SJSA1 (cell line): ENCODE measurements at places on chromosomes 11 and 22. TPM values are rescaled to one million over a fixed set of nuclear protein-coding genes. Genes with fewer than 3 reads are reported as not detected.

The SLC22A12 gene
- total RNA-seq, result not detected in 2 replicates

- DNase-seq, result no peak
- no peaks in the 10 kb centered on the region for H3K27me3 ChIP-seq
- H3K4me3 ChIP-seq, result no peak overlapping the region
These were observed 111.8 kb upstream of the TMEM45B start for GRCh38 chr11:129703846-129704245.

The PKNOX2 gene
- not detected in 2 replicates for total RNA-seq

GRCh38 chr11:59425131-59425530 is 1.1 kb downstream of the OR5A2 start:
- H3K27ac ChIP-seq, result no peak overlapping the region
- no peak overlapping the region for H3K4me3 ChIP-seq
- DNase-seq, result no peak
- H3K4me1 ChIP-seq, result no peaks in the 10 kb centered on the region
- H3K27me3 ChIP-seq, result peaks cover 3% of the 10 kb centered on the region
- no peaks in the 10 kb centered on the region for H3K36me3 ChIP-seq

GRCh38 chr11:72629266-72629665 is 45.0 kb downstream of the PDE2A start:
- H3K27ac ChIP-seq, result no peak overlapping the region
- H3K4me1 ChIP-seq, result no peaks in the 10 kb centered on the region
- H3K27me3 ChIP-seq, result no peaks in the 10 kb centered on the region

DNA sequence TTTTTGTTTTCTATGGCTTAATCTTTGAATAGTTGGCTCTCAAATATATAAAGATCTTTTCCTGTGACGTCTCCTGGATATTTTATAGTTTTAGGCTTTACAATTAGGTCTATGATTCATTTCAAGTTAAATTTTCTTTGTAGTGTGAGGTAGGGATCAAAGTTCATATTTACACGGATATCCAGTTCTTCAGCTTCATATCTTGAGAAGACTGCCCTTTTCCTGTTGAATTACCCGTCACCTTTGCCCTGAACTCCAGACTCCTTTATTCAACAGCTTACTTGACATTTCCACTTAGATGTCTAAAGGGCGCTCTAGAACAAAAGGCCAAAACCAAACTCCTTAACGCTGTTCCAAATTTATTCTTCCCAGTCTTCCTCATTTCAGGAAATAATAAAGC is 51.7 kb downstream of the TTC17 start:
- no peaks in the 10 kb centered on the region for H3K4me1 ChIP-seq
- no peaks in the 10 kb centered on the region for H3K27me3 ChIP-seq
- DNase-seq, result no peak
- H3K4me3 ChIP-seq, result no peak overlapping the region
- peaks cover 68% of the 10 kb centered on the region for H3K36me3 ChIP-seq
- no peak overlapping the region for H3K27ac ChIP-seq

DNA sequence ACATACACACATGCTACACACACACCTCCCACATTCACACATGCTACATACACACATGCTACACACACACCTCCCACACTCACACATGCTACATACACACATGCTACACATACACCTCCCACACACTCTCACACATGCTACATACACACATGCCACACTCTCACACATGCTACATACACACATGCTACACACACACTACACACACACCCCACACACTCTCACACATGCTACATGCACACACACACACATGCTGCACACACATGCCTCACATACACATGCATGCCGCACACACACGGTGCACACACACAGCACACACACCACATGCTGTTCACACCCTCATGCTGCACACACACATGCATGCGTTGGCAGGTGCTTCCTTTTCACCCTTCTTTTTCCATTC is 495.4 kb downstream of the NTM start:
- no peaks in the 10 kb centered on the region for H3K27me3 ChIP-seq
- no peaks in the 10 kb centered on the region for H3K4me1 ChIP-seq
- H3K27ac ChIP-seq, result no peak overlapping the region
- H3K4me3 ChIP-seq, result no peak overlapping the region
- DNase-seq, result no peak
- no peaks in the 10 kb centered on the region for H3K36me3 ChIP-seq

DNA sequence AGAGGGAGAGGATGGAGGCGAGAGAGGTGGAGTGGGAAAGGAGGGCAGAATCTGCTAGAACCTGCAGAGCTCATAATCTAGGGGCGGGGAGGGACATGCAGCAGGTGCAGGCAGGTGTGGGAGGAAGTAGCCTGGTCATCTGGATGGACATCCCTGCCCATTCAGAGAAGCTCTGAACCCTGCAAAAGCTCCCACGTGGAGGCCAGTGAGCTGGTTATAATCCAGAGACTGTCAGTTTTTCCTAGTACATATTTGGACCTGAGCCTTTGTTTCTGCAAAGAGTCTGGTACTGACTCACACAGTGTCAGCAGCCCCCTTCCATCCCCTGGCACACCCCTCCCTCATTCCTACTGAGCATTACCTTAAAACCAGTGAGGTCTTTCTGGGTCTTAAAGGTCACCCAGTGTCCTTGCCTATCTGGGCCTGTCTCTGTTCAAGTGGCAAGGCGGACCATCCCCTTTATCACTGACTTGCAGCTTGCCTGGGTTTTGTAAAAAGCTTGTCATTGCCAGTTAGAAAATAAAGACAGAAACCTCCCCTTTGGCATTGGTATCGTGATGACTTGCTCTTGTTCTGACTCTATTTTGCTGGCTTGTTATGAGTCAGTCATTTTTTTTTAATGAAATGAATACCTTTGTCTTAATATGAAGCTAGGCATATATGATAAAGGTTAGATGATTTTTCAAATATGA is 26.1 kb downstream of the PTPRJ start:
- H3K4me1 ChIP-seq, result peaks cover 45% of the 10 kb centered on the region
- H3K36me3 ChIP-seq, result no peaks in the 10 kb centered on the region; the same call in 1 of the 2 replicates
- DNase-seq, result no peak
- no peaks in the 10 kb centered on the region for H3K27me3 ChIP-seq
- H3K4me3 ChIP-seq, result no peak overlapping the region

- H3K27me3 ChIP-seq, result no peaks in the 10 kb centered on the region
- DNase-seq, result no peak
- peaks cover 4% of the 10 kb centered on the region for H3K4me1 ChIP-seq
- no peaks in the 10 kb centered on the region for H3K36me3 ChIP-seq
These were observed 15.7 kb downstream of the PPARA start for GRCh38 chr22:46165977-46166376.

GRCh38 chr11:65132238-65132987 is 1.9 kb downstream of the SYVN1 start:
- peak; percentile 50 for DNase-seq
- peaks cover 16% of the 10 kb centered on the region for H3K4me1 ChIP-seq
- no peaks in the 10 kb centered on the region for H3K27me3 ChIP-seq
- no peak overlapping the region for H3K27ac ChIP-seq

- no peaks in the 10 kb centered on the region for H3K36me3 ChIP-seq
- no peaks in the 10 kb centered on the region for H3K4me1 ChIP-seq
- H3K27me3 ChIP-seq, result peaks cover 37% of the 10 kb centered on the region
- no peak overlapping the region for H3K27ac ChIP-seq
- no peak for DNase-seq
- H3K4me3 ChIP-seq, result no peak overlapping the region
These were observed 13.0 kb downstream of the ABCC8 start for GRCh38 chr11:17463546-17464174.

The HEPN1 gene
- total RNA-seq, result not detected in 2 replicates

The PATE4 gene
- total RNA-seq, result not detected in 2 replicates

- no peak for DNase-seq
- peaks cover 99% of the 10 kb centered on the region for H3K36me3 ChIP-seq
- H3K27ac ChIP-seq, result no peak overlapping the region
These were observed 18.3 kb downstream of the POLDIP3 start for GRCh38 chr22:42596336-42596735.

DNA sequence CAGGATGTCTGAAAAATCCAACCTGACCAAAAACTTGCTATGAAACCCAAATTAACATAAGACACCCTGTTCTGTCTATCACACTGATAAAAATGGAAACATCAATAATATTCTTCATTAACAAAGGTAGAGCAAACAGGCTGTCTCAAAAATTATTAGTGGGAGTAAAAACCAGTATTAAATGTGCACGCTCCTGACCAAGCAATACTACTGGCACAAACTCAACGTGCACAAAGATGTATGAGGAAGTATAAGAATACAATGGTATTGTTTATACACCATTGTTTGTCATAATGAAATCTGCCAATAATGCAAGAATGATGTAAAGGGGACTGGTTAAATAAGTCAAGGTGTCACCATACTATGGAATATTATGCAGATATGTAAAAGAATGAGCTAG is 288.5 kb downstream of the MN1 start:
- H3K27ac ChIP-seq, result no peak overlapping the region
- no peaks in the 10 kb centered on the region for H3K27me3 ChIP-seq
- DNase-seq, result no peak
- H3K4me1 ChIP-seq, result peaks cover 13% of the 10 kb centered on the region
- no peaks in the 10 kb centered on the region for H3K36me3 ChIP-seq
- H3K4me3 ChIP-seq, result no peak overlapping the region
